Mesendoderm (in vitro differentiated cells): ENCODE measurements at places on chromosomes 11 and 22.
A peak's percentile ranks its signal among the peaks of the same experiment; 100 is the strongest.

DNA sequence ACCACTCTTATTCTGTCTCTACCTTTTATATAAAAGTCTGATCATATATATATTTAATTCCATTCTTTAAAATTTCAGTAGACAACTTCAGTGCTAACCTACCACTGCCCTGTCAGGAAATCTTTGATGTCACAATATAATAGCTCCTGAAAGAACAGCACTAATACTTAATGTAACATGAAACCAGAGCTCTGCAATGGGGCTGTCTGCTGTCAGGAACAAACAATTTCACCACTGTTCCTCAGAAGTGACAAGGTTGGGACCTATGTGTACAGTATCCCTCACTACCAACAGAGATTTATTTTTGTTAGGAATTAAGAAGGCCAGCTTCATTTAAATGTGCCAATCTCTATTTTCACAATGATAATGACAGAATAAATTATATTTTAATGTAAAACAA, 165.5 kb upstream of the C11orf58 start:
- H3K4me3 ChIP-seq, result no peak overlapping the region
- H3K27ac ChIP-seq, result no peak overlapping the region
- H3K4me1 ChIP-seq, result no peaks in the 10 kb centered on the region
- no peaks in the 10 kb centered on the region for H3K36me3 ChIP-seq
- no peak for DNase-seq

- no peak for DNase-seq
- H3K27ac ChIP-seq, result no peak overlapping the region
- H3K27me3 ChIP-seq, result no peaks in the 10 kb centered on the region
- no peaks in the 10 kb centered on the region for H3K4me1 ChIP-seq
Observed at GRCh38 chr11:8218840-8219239, 44.8 kb downstream of the LMO1 start.

GRCh38 chr11:79594834-79595233, 154.0 kb upstream of the TENM4 start:
- no peak overlapping the region for H3K27ac ChIP-seq
- H3K4me1 ChIP-seq, result no peaks in the 10 kb centered on the region
- no peaks in the 10 kb centered on the region for H3K27me3 ChIP-seq
- no peaks in the 10 kb centered on the region for H3K36me3 ChIP-seq

GRCh38 chr11:99571094-99571493, 550.3 kb downstream of the CNTN5 start:
- DNase-seq, result no peak
- no peak overlapping the region for H3K27ac ChIP-seq
- no peaks in the 10 kb centered on the region for H3K36me3 ChIP-seq
- no peaks in the 10 kb centered on the region for H3K4me1 ChIP-seq

DNA sequence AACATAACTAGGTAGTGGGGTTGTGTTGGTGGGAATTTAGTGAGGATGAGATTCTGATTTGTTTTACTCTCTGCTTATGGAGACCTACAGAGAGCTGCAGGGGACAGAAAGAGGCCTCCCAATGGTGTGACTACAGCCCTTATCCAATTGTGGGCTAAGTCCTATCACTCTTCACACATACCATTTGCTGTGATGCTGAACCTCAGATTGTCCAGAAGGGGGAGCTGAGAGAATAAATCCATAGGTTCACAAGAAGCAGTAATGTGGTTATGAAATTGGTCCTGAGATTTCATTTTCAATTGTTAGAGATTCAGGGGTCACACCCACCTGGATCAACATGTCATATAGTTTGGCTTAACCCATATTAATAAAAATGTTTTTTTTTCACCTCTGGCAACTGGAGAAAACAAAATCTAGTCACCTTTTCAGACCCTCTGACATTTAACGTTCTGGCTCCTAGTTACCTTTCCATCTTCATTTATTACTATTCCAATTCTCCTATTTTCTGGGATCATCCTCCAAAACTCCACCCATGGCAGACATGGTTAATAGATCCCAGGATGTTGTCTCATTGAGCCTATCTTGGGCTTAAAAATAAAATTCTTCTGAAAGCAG, 53.3 kb upstream of the PTPN5 start:
- no peak overlapping the region for H3K27ac ChIP-seq
- no peaks in the 10 kb centered on the region for H3K4me1 ChIP-seq
- peak; percentile 84 for DNase-seq
- no peaks in the 10 kb centered on the region for H3K36me3 ChIP-seq
- no peak overlapping the region for H3K4me3 ChIP-seq
